ENCODE measurements at places on chromosomes 7 and 10.

DNA sequence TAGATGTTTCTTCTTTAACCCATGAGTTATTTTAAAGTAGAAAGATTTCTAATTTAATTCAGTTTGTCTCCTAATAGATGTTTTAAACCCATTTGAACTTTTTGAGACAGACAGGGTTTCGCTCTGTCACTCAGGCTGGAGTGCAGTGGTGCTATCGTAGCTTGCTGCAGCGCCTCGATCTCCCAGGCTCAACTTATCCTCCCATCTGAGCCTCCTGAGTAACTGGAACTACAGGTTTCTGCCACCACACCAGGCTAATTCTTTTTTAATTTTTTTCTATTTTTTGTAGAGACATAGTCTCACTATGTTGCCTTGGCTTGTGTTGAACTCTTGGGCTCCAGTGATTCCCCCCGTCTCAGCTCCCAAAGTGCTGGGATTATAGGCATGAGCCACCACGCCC, 53.0 kb upstream of the RAB18 start:
- DNase-seq = no peak

- no peak for DNase-seq
These were observed 39.9 kb upstream of the NRBF2 start for GRCh38 chr10:63093227-63093626.

- DNase-seq = no peak
These were observed 10.8 kb upstream of the SLC29A3 start for GRCh38 chr10:71308244-71308643.

DNA sequence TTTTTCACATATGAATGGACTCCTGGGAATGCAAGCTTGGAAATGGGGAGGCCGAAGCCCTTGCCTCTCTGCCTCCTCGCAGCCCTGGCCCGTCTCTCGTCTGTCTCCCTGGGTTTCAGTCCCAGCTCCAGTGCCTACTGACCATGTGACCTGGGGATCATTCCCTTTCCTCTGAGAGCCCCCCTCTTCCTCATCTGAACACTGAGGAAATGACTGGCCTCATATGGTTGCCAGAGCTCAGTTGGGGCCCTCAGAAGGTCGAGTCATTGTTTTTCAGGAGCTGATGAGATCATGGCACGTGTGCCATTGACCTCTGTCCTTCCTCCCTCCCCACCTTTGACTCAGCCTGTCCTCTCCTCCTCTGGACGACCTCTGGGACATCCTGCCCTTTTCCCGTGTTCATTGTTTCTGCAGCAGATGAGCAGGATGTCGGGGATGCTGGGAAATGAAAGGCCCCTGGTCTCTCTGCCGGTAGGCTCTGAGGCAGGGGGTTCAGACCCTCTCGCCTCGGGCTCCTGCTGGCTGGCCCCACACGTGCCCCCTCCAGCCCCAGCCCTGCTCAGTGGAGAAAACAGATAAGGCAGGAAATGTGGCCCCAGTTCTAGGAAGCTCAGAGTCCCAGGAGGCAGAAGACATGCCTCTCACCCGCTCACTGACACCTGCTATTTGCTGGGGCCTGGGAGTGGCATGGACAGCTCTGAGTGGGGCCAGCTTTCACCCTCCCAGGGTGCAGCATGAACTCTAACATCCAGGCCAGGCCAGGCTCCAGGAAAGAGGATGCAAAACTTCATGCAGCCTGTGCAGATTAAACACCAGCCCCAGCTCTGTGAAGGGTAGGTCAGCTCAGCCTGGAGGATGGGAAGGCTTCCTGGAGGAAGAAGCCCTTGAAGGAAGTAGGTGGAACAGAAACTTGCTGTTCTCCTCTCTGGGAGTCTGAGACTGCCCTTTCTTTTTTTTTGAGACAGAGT, 8.3 kb upstream of the PPP1R35 start:
- DNase-seq = no peak

GRCh38 chr10:71998840-71999194, 34.6 kb downstream of the CHST3 start:
- peak; percentile 62 for DNase-seq

DNA sequence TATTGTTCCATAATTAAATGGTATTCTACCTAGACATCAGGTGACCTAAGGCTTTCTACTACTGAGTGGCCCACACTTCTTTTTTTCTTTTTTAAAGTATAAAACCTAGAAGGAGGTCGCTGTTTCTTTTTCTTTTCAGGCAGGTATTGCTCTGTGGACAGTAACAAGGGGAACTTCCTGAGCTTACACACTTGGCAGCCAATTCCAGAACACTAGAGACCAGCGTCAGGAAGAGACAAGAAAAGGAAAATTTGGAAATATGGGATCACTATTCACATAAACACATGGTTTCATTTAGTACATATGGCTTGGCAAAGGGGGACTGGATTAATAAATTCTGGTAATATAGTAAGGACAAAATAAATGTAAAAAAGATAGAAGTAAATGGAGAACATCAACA, 141.9 kb downstream of the RSU1 start:
- peak; percentile 2 for DNase-seq

DNA sequence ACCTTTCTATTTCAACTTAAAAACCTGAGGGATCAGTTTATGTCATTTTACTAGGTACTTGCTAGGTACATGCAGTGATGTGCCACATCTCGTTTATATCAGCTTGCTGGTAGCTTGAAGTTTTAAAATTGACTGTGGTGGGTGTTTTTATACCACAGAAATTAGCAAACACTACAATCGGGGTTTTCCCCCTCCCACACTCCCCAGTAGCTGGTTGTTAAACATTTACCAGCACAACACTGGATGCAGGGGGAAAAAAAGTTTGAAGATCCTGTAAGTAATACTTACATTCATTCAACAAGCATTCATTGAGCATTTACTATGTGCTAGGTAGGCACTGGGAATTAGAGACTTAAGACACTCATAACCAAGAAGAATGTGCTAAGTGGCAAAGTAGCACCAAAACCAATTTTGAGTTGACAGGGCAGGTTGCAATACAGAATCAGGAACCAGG, 32.6 kb downstream of the USP6NL start:
- DNase-seq = no peak

DNA sequence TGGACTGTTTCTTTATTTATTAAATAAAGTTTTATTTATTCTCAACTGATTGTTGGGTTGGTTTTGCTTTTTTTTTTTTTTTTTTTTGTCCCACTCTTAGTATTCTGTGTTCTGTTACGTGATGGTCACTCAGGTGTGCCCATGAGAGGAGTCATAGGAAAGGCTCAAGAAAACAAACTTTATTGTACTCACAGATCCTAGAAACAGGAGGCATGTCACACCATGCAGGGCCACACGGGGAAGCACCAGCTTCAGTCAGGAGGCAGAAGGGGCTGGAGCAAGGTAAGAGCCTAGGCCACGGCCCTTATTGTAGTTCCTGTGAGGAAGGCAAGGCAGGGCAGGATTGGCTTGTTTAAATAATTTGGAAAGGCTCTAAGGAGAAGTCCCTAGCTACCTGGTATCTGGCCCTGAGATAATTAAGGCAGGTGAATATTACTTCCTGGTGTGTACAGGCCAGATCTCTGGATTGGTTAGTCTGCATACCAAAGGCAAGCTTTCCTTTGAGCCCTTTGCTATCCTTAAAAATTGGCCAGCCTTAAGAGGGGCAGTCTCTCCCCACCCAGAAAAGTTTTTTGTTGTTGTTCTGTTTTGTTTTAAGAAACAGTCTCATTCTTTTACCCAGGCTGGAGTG, 8.3 kb downstream of the ATOH7 start:
- no peak for DNase-seq

DNA sequence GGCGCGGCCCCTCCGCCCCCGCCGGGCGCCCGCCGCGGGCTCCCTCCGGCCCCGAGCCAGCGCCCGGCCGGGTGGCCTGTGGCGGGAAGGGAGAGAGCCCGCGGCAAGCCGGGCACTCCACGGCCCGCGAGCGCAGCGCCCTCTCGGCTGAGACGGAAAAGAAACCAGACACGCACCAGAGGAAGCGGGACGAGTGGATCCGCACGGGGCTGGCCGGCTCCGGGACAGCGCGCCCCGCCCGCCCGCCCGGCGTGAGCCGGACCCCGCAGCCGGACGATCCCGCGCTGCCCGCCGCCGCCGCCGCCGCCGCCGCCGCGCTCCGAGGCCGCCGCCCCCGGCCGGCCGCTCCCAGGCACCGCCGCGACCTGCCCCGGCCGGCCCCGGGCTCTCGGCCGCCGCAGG, 300 bp downstream of the ARHGAP21 start:
- peak; percentile 27 for DNase-seq

DNA sequence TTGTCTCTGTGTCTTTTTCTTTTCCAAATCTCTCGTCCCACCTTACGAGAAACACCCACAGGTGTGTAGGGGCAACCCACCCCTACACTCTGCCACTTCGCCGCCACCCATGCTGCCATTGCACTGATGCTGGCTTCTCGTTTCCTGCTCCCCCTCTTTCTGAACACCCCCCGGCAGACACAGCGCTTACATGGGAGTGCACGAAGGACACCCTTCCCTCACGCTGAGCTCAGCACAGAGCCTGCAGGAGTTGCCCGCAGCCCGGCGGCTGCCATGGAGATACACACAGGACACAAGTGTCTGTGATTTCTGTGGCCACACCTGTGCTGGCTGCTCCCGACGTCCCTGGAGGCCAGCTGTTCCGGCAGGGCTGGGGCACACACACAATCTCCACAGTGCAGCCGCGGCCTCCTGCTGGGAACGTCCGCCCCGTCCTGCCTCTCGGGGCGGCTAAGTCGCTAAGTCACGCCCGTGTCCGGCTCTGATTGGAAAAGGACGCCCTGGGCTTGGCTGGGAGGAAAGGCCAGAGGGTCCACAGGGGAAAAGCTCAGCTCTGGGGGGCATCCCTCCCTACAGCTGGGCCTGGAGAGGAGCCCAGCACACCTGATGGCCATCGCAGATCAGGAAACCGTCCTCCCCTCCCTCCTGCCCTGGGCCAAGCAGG, 349.8 kb downstream of the PTPRN2 start:
- no peak for DNase-seq

- DNase-seq = no peak
These were observed 81.7 kb downstream of the RNF216 start for GRCh38 chr7:5699467-5700384.

- no peak for DNase-seq
These were observed 12.7 kb downstream of the CHN2 start for GRCh38 chr7:29207162-29207801.

GRCh38 chr7:116673457-116673865, 1.5 kb downstream of the MET start:
- no peak for DNase-seq

DNA sequence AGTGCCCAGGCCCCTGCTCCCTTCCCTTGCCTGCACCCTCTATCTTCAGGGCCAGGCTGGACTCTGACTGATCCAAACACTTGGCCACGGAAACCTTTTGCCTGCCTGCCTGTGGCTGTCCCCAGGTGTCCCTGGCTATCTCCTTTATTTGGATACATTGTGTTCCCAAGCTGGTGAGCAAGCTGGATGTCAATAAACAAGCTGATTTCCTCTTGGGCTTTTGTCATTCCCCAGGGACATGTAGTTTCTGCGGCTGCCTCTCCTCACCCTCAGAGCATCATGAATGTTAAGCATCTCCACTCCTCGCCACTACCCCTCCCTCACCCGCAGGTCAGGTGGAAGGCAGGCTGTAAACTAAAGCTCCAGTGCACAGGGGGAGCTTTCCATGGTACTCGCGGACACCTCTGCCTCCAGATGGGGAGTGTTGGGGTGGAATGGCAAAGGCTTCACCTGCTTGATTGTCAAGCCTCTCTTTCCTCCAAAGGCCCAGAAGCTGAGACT, 6.9 kb downstream of the GHRHR start:
- no peak for DNase-seq

DNA sequence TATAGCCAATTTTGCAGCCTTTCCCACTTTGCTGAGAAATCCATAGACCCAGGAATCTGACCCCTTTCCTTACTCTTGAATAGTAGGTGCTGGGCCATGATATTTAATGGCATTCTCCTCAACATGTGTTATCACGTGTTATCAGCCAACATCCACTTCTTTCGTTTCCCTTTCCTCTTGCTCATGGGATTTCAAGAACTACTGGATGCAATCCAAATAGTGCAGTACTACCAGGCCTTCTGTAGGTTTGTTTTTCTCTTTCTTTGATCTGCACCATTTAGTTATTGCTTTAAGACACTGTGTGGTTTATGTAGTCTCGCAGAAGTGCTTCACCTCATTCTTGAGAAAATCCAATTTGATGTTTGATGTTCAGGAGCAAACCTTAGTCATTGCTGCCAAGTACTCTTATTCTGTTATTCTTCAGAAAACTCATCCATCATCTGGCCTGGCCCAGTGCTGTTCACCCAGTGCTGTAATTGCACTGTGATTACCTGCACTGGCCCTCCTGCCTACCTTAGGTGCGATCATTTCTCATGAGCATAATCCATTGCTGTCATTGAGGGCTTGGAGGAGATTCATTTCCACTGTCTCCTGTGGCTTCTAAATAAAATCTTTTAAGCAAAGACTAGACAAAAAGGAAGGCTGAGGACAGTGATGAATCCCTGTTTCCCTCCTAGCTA, 315.3 kb downstream of the BMPER start:
- no peak for DNase-seq

- no peak for DNase-seq
These were observed 776 bp downstream of the TMEM184A start for GRCh38 chr7:1555046-1555812.

DNA sequence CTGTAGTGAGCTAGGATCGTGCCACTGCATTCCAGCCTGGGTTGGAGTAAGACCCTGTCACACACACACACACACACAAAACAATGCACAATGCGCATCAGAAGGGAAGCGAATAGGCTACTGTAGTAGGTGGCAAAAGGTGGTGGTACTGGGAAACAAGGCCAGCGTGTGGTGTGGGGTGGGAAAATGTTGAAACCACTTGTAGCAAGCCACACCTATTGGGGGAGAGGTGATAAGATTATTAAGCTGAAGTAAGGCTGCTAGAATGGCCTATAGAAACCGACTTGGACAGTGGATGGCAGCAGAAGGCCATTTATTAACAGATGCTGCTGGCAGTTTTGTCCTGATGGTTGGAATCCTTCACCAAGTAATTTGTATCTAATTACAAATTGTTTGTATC, 7.2 kb upstream of the CHCHD1 start:
- no peak for DNase-seq

DNA sequence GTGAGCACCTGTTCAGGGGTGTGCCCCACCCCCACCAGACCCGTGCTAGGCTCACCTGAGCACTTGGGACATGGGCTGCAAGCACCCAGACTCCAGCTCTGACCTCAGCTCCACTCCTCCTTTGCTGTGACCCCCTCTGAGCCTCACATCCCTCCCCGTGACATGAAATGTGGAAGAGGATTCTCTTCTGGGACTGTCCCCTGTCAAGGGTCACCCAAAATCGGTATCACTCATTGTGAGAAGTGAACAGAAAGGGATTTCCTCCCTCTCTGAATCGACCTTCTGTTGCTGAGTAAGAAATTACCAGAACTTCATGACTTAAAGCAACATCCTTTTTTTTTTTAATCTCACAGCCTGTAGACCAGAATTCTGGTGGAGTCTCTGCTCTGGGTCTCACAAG, 6.2 kb upstream of the CHST15 start:
- no peak for DNase-seq

- DNase-seq = no peak
These were observed 175.5 kb downstream of the SUGCT start for GRCh38 chr7:40310258-40310657.

DNA sequence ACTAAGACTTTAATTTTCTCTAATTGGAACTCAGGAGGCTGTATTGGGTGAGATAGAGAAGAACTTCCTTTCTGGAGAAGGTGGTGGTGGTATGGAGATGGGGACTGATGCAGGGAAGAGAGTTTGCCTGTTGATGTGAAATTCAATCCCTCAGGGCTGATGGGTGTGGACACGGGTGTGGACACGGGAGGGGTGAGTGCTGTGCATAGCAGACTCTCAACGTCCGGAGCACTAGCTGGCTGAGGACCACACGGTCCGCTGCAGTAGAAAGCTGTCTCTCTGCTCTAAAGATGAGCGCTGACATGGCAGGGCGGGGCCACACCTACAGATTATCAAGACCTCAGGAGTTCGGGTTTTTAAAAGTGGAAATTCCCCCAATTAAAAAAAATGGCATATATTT, 148.5 kb upstream of the PITRM1 start:
- DNase-seq = no peak

- no peak for DNase-seq
These were observed 190.6 kb downstream of the PARD3 start for GRCh38 chr10:34624323-34625153.

Data from muscle of arm (tissue), 14 donors.